ENCODE measurements at places on chromosomes 2 and 18.

DNA sequence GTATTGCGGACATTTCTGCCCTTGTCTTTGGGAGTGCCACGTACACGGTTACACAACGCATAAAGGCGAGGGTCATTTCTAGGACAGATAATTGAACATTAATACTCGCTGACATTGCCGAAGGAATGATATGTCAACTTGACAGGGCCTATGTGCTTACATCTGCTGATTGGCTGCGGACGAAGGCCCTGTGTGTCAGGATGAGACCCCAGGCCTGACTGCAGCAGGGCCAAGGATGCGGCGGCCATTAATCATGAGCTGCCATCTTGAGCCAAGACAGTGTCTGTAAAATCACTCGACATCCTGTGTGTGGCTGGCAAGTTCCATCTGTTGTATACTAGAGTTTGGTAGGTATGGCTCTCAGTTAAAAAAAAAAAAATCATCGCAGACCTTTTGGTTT, 96.6 kb downstream of the MEIS1 start:
- no peak for DNase-seq

DNA sequence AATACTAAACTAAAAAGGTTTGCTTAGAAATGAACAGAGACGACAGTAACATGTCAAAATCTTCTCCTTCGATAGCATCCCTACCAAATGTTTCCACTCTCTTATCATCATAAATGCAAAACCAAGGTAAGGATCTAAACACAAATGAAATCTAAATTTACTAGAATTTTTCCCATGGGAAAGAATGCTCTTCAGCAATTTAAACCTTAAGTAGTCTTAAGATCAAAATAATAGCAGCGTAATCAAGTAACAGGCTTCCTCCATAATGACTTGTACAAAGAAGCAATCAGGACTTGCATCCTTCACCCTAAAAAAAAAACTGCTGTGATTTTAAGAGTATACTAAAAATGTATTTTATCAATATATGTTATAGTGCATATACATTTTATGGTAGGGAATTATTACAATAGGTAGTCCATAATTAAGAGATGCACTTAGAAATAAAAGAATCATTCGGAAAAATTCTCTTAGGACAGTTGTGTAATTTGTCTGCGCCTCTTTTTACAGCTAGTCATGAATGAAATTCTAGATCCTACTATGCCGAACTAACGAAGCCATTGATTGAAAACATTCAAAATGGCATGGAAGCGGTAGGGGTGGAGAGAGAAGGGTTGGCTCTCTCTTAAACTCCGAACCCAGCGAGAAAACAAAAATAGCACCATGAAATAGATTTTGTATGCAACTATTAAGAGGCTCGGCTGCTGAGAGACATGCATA, 1.3 kb downstream of the PGAP1 start:
- DNase-seq, result peak; percentile 68

- no peak for DNase-seq
Measured at GRCh38 chr2:9430316-9431293, 7.2 kb downstream of the CPSF3 start.

- DNase-seq, result no peak
Measured at GRCh38 chr2:181241366-181241765, 215.8 kb upstream of the ITGA4 start.

DNA sequence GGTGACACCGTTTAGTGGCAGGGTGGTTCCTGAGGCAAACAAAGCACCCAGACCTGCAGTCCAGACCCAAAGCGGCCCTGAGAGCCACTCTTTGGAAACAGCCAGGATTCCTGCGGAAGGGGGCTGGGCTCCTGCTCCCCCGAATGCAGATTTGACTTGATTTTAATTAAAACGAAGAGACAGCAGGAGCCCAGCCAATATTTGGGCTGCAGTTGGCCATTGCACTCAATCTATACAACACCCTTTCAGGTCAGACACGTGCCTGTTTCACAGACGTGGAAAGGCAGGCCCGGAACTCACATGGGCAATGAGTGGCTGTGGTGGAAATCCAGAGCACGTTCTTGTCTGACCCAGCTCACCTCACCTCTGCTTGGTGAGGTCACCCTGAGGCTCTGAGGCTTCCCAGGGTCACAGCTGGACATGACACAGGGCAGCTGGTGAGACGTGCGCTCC, 122.4 kb downstream of the NDUFA10 start:
- DNase-seq, result no peak

GRCh38 chr2:217795706-217796465, 206.9 kb downstream of the TNS1 start:
- DNase-seq, result no peak

- peak; percentile 80 for DNase-seq
Measured at GRCh38 chr2:73260338-73260984, 23.8 kb downstream of the FBXO41 start.

GRCh38 chr2:224952936-224953657, 89.2 kb downstream of the DOCK10 start:
- DNase-seq, result peak; percentile 68

- DNase-seq, result no peak
Measured at GRCh38 chr2:36329251-36329650, 26.3 kb upstream of the CRIM1 start.

- no peak for DNase-seq
Measured at GRCh38 chr18:34773378-34773777, 63.3 kb downstream of the DTNA start.

DNA sequence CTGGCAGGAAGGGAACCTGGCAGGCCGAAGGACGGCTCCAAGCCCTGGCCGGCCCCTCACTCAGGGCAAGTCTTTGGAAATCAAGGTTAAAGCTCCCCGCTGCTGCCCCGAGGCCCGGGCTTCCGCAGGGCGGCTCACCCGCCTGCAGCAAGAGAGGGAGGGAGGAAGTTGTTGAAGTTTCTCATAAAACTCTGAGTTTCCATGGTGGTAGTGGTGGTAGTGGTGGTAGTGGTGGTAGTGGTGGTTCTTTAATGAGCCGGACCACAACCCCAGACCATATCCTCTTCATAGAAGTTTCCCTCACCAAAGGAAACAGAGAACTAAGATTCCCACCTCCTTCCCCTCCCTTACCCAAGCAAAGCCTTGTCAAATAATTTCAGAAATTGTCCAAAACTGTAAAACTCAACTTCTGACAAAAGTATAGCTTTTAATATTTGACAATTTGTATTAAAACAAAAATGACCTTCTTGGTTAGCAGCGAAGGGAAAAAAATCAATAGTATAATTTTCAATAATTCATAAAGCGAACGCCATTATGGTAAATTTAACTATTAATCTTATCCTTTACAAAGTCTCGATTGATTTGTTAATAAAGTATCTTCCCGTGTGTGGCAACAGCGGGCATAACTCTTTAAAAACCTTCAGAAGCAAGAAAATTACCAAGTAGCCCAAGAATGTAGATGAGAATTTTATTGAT, 1.5 kb upstream of the HOXD10 start:
- DNase-seq, result no peak

DNA sequence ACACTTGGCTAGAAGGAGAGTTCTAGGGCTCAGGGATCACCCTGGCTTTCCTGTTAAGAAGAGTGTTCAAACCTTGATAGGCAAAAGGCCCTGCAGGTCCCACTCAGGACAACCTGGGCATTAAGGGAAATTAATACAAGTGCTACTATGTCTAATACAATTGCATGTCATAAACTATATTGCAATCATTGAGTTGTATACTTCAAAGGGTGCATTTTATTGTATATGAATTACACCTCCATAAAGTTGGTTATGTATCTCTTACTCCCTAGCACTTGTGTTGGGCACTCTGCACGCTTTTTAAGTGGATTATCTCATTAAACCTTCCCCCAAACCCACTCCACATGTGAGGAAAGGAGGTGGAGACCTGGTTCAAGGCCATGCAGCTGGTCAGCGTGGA, 172.1 kb upstream of the GLI2 start:
- DNase-seq, result no peak

Data from Karpas-422 (cell line).